ENCODE measurements at places on chromosomes 13 and 19.

DNA sequence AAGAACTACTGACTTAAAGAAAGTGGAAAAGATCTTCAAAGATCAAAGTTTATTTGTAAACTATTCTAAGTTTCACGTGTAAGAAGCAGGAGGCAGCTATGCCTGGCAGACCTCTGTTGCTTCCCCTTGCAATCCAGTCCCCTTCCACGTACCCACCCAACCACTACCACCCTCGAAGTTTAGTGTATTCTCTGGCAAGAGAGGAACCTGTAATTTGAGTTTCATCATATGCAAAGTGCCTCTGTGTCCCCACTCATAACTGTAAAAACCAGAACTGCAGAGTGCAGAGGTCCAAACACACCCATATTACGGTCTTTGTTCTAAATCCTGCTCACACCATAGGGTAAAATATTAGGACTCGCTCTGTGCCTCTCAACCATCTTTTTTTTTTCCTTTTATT is 75.8 kb upstream of the FRY start:
- no peak for DNase-seq

GRCh38 chr13:59789558-59789957 is 374.2 kb downstream of the DIAPH3 start:
- no peak for DNase-seq

- DNase-seq: no peak
Observed at GRCh38 chr19:11423164-11423790, 4.2 kb upstream of the RGL3 start.

DNA sequence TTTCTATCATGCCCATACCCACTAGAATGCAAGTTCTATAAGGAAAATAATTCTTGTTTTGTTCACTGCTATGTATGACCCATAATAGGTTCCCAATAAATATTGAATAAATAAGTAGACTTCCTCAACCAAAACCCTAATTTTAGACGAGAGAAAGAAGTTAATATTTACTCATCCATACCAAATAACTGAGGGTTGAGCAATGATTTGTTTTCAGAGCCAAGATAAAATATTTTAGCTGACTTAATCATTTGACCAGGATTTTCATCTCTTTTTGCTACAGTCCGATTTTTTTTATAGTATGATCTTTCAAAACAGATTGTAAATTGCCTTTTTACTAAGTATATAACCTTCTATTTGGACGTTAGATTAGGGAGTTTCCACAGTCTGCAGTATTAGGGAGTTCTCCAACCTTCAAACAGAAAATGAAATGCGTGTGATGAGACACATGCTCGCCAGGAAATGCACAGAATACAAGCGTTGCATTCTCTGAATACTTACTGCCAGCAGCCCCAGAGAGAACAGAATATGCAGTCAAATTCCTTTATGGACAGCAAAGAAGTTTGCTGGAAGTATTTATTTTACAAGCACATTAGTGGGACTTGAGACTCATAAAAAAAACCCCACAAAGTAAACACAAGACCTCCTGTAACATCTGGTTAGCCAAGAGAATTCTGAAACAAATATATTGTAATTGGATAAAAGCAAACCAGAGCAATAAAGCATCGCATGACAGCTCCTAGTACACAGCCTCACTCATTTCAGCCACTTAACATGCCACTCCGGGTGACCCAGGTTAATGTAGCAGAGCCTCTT is 230.0 kb downstream of the MYO16 start:
- no peak for DNase-seq

DNA sequence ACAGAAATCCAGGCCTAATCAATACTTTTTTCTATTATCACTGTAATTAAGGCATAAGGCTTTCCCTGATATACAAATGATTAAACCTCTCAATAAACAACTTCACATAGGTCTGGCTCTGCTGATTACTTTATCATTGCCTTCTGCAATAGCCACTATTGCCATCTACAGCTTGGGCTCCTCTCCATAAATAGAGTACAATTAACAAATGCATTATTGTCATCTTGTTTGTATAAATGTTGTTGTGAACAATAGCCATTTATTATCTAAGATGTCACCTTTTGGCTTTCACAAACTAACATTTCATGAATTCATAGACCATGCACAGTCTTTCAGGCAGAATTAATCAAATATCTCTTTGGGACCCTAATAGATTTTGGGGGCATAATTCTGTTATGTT is 53.3 kb downstream of the NHLRC3 start:
- no peak for DNase-seq

DNA sequence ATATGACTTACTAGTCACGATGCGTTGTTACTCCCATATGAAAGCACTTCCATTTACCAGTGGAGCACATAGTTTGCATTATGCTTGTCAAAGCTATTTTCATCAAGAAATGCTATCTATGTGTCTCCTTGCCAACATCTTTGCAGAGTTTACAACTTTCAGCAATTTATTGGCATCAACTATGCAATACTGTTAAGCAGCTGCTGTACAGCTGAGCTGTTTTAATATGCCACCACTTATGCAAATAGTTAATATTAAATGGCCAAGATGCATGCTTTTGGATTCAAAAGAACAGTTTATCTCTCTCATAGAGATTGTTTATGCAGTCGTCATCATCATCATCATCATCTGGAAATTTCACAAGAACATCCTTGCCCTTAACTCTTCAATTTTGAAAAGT is 67.9 kb upstream of the KLF5 start:
- DNase-seq: no peak

GRCh38 chr19:46634656-46635218 is 1.3 kb downstream of the GNG8 start:
- no peak for DNase-seq

DNA sequence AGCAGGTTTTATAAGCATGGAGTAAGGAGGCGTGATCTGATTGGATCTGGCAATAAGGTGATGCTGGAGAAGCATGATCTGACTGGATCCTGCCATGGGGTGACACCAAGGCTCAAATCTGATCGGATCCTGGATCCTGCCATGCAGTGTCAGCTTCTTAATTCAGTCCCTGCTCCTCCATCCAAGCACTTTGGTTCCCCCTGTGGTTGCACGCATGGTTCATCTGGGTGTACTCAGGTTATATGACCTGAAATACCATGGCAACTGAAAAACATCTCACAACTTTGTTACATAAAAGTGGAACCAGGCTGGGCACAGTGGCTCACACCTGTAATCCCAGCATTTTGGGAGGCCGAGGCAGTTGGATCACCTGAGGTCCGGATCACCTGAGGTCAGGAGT is 17.6 kb upstream of the KLK4 start:
- no peak for DNase-seq

DNA sequence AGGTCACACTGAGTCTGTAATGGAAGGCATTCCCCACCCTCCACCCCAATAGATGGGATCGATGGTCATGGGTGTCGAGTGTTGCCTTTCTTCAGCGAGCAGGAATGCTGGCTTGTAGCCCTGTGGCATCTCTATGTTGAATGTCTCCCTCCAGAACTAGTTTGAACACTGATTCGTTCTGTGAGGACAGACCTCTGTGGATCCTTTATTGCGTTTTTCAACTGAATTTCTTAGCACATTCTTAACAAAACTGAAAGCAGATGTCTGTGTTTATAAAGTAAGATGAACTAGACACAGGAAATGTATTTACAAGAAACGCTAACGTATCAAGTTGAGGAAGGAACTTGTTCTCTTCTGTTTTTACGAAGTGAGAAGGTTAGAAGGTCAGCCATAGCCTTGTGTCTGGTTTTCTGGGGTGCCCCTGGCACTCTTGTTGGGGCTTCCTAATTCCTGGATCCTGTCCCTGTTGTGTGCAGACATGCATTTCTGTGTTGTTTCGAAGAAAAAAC is 36.8 kb upstream of the TM9SF2 start:
- no peak for DNase-seq

DNA sequence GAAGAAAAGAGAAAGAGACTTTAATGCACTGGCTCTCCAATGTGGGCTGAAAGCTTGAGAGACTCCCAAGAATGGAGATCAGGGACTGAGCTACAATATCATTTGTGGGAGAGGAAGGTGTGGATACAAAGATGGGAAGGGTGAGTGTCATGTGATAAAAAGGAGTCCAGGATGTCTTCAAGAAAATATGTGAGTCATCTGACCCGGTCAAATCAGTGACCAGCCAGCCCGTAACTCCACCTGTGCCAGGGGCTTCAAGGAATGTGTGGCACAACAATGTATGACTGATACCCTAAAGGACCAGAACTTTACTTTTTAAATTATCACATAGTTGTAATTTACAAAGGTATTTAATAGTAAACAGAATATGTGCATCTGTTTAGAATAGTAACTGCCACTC is 97.2 kb downstream of the DOCK9 start:
- DNase-seq: no peak

GRCh38 chr13:43240278-43240677 is 216.9 kb downstream of the DNAJC15 start:
- DNase-seq: no peak

GRCh38 chr13:112934078-112934477 is 34.9 kb upstream of the MCF2L start:
- DNase-seq: no peak

DNA sequence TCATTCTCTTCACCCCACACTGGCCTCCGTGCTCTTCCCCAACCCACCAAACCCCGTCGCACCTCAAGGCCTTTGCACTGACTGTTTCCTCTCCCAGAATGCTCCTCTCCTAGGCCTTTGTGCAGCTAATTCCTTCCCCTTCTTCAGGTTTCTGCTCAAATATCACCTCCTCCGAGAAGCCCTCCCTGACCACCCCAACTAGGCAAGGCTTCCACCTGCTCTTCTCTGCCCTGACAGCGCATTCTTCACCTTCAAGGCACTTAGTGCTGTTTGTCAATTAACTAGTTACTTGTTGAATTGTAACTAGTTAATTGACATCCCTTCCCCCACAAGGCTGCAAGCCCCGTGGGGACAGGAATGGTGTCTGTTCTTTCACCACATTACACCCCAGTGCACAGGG is 7.8 kb upstream of the NCCRP1 start:
- no peak for DNase-seq

GRCh38 chr19:17337675-17338432 is 501 bp downstream of the GTPBP3 start:
- DNase-seq: no peak

DNA sequence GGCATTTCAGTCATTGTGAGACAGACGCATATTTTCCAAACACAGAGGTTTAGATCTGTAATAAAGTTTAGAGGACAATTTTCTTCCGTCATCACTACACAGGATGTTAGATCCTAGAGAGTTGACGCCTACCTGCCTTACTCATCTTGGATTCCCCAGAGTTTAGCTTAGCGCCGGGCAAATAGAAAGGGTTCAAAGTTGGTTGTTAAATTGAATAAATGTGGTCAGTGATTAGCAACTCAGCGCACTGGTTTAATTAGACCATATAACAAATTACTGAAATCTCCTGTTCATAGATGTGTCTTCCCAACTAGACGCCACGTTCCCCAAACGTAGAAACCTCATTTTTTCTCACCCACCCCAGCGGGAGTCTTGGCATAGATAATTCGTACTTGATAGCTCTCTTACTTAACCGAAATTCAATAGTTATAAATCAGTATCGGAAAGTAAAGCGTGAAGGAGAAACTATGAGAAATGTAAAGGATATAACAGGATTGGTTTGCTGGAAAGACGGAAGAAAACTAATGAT is 726 bp upstream of the UFM1 start:
- no peak for DNase-seq

DNA sequence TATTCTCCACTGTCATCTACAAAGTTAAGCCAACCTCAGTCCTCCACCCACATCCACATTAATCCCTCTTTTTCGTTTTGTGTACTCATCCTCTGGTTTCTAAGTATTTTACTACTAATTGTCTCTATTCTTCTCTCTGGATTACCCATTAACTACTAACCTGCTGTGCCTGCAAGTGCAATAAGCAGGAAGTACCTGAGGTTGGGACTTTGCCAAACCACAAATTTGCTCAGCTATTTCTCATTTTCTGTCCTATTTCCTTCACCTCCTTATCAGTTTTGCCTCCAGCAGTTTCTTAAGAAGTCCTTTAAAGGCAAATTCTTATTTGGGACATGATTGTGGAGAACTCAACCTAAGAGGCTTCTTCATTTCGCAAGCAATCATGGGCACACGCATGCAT is 1708.9 kb downstream of the SLITRK5 start:
- DNase-seq: no peak

DNA sequence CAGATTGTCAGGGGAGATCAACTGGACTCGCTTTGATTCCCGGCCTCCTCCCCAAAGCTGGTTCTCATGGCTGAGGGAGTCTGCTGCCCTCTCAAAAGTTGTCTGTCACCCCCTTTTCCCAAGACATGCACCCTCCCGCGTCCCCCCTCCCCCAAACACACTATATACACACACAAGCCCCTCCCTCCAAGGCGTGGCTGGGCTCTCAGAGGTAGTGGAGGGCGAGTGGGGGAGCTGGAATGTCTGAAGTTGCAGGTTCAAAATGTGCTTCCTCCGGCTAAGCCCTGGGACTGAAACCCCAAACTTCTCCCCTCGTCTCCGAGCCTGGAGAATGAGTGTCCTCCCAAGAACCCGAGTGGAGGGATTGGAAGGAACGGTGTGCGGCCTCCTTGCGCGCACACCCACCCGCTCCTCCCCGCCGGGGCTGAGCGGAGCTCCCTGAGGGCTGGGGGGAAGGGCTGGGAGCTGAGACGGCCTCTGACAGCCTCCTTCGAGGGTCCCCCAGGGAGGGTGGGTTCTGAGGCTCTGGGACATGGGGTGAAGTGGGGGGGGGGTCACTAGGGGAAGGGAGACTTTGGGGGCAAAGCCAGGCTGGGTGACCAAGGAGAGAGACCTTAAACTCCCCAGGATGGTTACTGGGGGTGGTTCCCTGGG is 9.9 kb upstream of the MEIS3 start:
- no peak for DNase-seq

DNA sequence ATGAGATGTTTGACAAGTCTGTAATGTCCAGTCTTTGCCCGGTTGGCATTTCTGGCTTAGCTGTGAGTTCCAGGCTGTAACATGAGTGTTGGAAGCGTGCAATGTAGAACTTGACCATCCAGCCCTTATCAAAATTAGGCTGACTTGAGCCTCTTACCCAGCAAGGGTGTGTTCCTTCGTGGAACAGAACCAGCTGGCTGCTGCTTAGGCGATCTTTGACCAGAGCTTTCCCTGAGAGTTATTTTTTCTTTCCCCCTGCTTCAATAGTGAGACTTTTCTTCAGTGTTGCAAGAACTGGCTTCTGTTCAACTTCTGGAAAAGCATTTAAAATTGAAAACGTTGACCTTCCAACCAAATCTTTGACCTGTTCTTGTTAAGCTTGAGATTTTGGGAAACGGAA is 6.5 kb downstream of the TNFSF13B start:
- no peak for DNase-seq

DNA sequence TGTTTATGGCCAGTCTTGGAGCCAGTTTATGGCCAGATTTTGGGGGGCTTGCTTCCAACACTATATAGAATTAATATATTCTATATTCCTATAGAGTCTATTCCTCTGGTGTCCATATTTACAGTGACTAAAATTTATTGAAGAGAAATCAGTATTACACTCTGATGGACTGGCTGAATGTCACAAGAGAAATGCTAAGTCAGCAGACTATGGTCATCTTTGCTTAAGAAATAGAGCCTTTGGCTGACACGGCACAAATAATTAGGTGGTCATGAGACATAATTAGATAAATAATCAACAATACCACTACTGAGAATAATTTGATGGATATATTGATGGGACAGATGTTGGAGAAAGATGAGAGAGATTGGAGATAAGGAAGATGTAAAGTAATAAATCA is 272.9 kb downstream of the SLITRK5 start:
- no peak for DNase-seq

GRCh38 chr13:35978607-35979316 is 152.4 kb downstream of the DCLK1 start:
- no peak for DNase-seq

All from substantia nigra (tissue), 51 donors.